NCI-H1417 (cell line): ENCODE measurements at places on chromosomes 12 and 14.

DNA sequence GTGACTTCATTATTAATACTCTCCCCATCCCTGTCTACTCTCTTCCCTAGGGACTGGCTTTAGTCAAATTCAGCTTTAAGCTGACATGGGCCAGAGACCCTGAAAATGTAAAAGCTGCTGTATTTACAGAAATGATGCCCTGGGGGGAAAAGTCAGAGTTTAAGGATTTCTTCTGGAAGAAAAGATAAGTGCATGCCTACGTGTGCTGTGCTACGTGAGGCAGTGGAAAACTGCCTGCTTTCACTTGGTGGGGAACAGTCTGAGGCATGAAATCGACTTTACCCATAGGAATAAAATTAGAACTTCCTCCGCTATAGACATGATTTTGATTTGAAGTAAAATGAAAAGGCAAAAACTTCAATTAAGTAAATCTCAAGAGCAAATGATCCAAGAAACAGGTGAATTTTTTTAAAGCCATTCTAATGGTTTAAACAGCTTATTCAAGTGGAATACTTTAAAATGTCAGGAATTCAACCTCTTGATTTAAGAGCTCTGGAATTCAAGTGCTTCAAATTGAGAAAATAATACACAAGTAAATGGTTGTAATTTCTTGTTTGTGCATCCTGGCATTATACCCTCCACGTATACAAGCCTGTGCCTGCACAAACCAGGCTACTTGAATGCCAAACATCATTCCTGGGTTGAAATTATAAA, 168.5 kb downstream of the FOXN3 start:
- no peak for DNase-seq

GRCh38 chr14:102883089-102883541, 39.3 kb upstream of the AMN start:
- DNase-seq = no peak

DNA sequence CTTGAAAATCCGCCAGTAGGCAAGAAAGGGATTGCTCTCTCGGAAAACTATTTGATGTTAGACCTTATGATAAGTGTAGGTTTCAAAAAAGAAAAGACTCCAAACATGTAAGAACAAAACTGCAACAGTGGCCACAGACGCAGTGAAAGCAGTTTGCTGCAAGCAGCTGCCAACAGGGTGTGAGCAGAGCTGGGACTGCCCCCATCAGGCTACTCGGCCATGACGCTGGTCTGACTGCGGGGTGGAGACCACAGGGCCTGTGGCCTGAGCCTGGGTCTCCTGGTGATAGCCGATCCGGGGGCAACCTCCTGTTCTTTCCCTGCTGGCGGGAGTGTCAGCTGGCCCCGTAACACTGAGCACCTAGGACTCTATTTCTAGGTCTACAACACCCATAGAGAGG, 63.2 kb downstream of the AMN start:
- DNase-seq = no peak

DNA sequence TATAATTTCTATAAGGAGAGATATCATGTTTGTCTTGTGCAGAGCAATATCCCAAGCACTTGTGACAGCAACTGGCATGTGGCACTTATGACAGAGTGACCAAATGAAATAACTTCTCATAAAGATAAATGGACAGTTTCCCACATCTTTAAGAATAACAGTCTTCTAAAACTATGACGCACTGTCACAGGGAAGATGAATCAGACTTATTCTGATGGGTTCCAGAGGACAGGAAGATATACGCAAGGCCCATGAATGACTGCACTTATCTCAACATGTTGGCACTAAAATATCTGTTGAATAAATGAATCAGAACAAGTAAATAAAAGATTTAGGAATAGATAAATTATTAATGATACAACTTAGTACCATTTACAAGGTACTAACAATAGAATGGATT, 465.8 kb upstream of the SYT1 start:
- DNase-seq = no peak

DNA sequence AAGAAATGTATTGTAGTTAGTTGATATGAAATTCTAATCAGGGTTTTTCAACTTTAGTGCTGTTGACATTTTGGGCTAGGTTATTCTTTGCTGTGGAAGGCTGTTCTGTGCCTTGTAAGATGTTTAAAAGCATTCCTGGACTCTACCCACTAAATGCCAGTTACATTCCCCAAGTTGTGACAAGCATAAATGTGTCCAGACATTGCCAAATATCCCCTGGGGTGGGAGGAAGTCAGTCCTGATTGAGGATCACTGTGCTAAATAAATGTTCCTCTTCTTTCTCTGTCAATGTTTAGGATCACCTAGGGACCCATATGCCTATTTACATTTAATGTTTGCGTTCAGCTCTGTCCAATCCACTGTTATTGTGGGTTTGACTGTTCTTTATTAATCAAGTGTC, 268.3 kb downstream of the TMTC2 start:
- no peak for DNase-seq

- peak; percentile 85 for DNase-seq
Observed at GRCh38 chr12:117155278-117156060, 34.8 kb downstream of the FBXO21 start.

GRCh38 chr14:94681300-94682060, 69.3 kb downstream of the SERPINA3 start:
- DNase-seq = no peak

- DNase-seq = no peak
Observed at GRCh38 chr14:48786498-48786897, 799.7 kb downstream of the RPS29 start.

DNA sequence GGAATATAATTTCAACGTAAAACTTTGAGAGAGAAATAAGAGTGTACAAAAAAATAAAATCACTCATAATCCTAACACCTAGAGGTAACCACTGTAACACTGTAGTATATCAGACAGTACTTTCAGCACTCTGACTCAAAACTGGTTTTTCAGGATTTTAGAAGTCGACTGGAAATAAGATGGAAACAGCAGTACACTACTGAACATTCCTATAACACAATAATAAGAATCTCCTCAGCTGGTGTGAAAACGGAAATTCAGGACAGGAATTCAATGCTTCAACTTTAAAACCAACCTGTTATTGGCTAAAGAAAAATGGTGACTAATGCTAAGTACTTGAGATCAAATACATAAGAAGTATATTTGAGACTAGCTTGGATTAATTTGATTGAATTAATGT, 12.3 kb upstream of the PITPNM2 start:
- peak; percentile 28 for DNase-seq

DNA sequence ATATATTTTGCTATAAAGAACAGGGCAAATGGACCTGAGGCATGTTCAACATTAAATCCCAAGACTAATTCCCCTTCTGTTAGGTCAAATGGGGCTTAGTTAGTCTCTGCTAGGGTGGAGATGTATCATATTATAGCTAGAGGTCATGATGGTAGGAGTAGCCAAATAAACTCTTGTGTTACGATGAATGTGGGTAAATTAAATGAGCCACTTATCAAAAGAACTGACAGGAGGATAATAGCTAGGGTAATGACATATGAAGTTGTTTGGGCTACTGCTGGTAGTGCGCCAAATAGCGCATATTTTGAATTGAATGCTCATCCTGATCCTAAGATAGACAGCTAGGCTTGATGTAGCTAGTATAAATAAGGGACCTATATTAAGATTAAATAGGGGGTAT, 445.0 kb downstream of the GXYLT1 start:
- no peak for DNase-seq

GRCh38 chr12:12425001-12425400, 68.1 kb downstream of the BORCS5 start:
- no peak for DNase-seq

DNA sequence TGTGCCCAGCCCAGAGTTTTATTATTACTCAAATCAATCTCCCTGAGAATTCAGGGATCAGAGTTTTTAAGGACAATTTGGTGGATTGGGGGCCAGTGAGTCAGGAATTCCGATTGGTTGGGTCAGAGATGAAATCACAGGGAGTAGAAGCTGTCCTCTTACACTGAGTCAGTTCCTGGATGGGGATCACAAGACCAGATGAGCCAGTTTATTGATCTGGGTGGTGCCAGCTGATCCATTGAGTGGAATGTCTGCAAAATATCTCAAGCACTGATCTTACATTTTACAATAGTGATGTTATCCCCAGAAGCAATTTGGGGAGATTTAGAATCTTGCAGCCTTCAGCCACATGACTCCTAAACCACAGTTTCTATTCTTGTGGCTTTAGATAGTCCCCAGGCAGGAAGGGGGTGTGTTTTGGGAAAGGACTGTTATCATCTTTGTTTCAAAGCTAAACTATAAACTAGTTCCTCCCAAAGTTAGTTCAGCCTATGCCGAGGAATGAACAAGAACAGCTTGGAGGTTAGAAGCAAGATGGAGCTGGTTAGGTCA, 89.1 kb upstream of the CNOT2 start:
- DNase-seq = no peak

DNA sequence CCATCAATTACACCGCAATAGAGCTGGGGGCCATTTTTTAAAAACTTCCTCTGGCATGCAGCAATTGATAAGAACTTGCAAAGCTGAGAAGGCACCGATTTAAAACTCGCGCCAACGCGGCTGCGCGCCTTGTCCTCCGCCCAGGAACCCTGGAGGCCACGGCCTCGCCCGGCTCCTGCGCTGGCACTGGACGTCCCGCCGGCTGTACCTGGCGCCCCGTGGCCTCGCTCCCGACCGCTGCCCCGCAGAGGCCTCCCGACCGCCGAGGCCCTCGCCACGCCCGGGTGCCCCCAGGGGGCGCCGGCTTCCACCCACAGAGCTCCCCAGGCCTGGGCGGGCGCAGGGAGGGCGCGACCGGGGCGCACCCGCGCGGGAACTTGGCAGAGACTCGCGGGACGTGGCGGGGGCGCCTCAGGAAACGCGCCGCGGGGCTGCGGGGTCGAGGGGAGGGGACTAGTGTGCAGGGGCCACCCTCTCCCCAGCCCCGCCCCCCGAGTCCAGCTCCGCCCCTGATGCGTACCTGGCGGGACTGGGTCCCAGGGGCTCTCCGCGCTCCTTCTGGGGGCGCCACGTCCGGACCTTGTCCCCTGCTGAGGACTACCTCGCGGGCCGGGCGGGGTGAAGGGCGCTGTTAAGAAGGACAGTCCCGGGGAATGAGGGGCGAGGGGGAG, 65.7 kb downstream of the TNFAIP2 start:
- no peak for DNase-seq

DNA sequence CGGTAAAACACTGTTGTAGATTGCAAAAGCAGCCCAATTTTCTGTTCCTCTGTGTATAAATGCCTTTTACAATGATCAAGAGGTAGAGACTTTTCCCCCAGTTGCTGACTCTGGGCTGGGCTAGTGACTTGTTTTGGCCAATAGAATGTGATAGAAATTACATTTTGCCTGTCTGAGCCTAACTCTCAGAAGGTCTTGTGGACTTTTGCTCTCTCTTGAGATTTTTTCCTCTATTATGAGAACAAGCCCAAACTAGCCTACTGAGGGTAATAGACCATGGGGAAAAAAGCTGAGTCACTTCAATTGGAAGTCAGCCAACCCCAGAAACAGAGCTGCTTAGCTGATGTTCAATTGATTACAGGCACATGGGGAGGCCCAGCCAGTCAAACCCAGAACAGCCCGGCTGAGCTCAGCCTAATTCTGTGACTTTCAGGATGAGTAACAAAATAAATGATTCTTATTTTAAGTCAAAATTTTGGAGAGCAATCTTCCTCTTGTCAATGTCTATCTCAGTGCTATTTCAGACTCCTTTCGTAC, 61.4 kb downstream of the MYF5 start:
- peak; percentile 85 for DNase-seq

GRCh38 chr12:118183711-118184110, 47.8 kb downstream of the PEBP1 start:
- DNase-seq = no peak

- no peak for DNase-seq
Observed at GRCh38 chr12:31205054-31205453, 120.9 kb downstream of the SINHCAF start.

DNA sequence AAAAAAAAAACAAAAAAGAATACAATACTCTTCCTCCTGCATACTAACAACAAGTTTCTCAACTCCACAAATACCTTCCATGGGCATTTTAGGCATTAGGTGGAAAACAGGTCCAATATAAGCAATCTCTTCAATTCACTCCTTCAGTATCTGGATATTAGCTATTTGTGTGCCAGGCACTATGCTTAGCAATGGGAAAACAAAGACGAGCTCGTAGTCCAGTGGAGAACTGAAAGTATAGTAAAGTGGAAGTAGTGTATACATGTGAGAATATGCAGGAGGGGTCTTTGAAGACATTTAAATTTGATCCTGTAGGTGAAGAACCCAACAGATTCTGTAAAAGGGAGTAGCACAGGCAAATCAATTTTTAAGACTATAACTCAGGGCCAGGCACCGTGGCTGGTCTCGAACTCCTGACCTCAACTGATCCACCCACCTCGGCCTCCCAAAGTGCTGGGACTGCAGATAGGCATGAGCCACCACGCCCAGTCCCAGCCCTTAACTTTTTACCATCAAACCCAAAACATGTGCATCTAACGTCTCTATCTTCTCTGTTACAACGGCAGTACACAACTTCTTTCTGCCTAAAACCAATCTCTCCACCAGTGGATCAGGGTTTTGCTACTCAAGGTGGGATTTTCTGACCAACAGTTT, 10.6 kb downstream of the HECTD1 start:
- no peak for DNase-seq

GRCh38 chr12:76706101-76706500, 57.8 kb upstream of the ZDHHC17 start:
- no peak for DNase-seq

DNA sequence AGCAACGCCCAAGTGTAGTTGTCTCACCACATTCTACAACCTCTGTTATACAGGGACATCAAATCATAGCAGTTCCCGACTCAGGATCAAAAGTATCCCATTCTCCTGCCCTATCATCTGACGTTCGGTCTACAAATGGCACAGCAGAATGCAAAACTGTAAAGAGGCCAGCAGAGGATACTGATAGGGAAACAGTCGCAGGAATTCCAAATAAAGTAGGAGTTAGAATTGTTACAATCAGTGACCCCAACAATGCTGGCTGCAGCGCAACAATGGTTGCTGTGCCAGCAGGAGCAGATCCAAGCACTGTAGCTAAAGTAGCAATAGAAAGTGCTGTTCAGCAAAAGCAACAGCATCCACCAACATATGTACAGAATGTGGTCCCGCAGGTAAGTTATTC, 123.0 kb downstream of the ARID2 start:
- DNase-seq = no peak

- DNase-seq = no peak
Observed at GRCh38 chr12:67694306-67694900, 45.9 kb downstream of the DYRK2 start.

DNA sequence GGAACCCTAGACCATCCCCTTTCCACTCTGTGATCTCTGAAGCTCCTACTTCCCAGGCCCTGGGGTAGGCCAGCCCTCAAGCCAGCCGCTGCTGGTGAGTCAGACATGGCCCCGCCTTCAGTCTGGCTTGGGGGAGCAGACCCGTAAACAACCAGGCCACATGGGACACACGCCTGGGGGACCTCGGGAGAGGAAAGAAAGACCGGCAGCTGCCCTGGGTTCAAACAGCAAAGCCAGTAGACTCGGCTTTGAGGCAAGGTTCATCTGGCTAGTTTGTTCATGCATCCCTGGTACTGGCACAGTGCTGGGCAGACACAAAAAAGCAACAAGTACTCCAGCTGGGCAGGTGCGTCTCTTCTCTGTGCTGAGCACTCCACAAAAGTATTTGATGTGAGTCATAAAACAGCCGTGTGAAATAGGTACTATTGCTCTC, 101.9 kb downstream of the SETD3 start:
- DNase-seq = no peak

- no peak for DNase-seq
Observed at GRCh38 chr14:74314576-74314975, 11.8 kb upstream of the ABCD4 start.

- DNase-seq = no peak
Observed at GRCh38 chr14:34775342-34775741, 60.9 kb upstream of the CFL2 start.
